ENCODE measurements at places on chromosomes 7 and 10.
A peak's percentile ranks its signal among the peaks of the same experiment; 100 is the strongest.

DNA sequence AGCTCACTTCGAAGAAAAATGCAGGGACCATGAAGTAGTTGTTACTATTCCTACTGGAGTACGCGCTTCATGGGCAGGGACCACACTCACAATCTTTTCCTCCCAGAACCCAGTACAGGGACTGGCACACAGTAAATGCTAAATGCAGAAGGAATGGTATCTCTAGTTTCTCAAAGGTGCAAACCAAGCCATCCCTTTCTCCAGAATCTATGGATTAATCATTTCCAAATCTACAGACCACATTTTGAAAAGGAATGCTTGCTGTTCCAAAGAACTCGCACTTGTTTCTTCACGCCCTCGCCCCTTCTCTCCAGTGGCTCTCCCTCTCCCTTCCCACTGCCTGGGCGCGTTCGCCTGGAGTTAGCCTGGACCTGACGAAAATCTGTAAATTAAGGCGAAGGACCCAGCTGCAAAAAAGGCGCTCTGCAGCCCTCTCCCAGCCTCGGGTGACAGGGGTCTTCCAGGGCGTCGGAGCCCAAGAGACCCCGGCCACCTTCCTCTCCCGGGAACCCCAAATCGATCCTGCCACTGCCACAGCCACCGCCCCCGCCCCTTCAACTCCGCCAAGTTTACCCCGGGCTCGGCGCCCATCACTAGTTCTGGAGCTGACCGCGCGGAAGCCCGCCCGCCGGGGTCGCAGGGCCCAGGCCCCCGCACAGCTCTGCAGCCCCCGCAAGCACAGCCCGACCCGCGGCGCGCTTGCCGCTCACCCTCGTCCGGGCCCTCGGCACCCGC is 527 bp downstream of the PDIA4 start:
- H3K4me3 ChIP-seq = peak overlapping the region; percentile 83
- peak overlapping the region; percentile 95 for H3K27ac ChIP-seq
- H3K27me3 ChIP-seq = no peaks in the 10 kb centered on the region
- no peak for DNase-seq

GRCh38 chr7:66258409-66258808 is 53.3 kb downstream of the TPST1 start:
- peaks cover 7% of the 10 kb centered on the region for H3K4me1 ChIP-seq
- DNase-seq = no peak
- H3K4me3 ChIP-seq = no peak overlapping the region
- H3K27me3 ChIP-seq = no peaks in the 10 kb centered on the region
- H3K27ac ChIP-seq = no peak overlapping the region

GRCh38 chr7:146115851-146116520 is 615 bp upstream of the CNTNAP2 start:
- peaks cover 36% of the 10 kb centered on the region for H3K27me3 ChIP-seq
- H3K4me3 ChIP-seq = peak overlapping the region; percentile 43
- H3K4me1 ChIP-seq = peaks cover 12% of the 10 kb centered on the region
- H3K27ac ChIP-seq = no peak overlapping the region

- no peaks in the 10 kb centered on the region for H3K4me1 ChIP-seq
- no peak overlapping the region for H3K4me3 ChIP-seq
- H3K27me3 ChIP-seq = no peaks in the 10 kb centered on the region
- no peak overlapping the region for H3K27ac ChIP-seq
Observed at GRCh38 chr7:120797026-120797645, 60.8 kb downstream of the TSPAN12 start.

DNA sequence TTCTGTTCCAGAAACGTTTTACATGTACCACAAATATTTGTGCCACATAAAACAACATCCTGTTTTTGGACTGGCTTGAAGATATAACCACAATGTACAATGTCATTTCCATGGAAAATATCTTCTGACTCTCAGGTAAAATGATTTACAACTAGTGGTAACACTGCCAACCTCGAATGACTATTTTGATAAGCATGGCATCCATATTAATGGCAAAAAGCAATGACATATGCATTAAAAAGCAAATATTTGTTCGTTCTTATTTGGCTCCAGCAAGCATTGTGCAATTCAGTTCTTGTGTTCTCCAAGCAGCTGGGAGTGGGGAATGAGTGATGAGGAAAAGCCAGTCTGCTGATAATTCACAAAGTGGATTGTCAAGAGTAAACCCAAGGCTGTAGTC is 289.0 kb downstream of the PLXDC2 start:
- H3K27ac ChIP-seq = no peak overlapping the region
- peaks cover 17% of the 10 kb centered on the region for H3K4me1 ChIP-seq
- no peaks in the 10 kb centered on the region for H3K27me3 ChIP-seq
- no peak overlapping the region for H3K4me3 ChIP-seq
- H3K36me3 ChIP-seq = no peaks in the 10 kb centered on the region
- no peak for DNase-seq

DNA sequence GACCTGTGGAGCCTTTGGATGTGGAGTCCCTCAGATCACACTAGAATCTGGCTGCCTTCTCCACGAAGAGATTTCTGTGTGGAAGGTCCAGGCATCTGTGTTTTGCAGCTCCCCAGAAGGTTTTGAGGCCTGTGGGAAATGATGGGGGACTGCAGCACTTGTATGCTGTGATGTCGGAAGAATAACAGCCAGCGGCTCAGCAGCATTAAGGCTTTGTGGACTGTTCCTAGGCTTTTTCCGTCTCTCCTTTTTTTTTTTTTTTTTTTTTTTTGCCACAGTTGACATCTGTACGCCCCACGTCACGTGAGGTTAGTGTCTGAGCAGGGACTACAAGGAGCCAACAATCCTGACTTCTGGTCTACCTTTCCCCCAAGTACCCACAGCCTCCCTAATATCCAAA is 181.3 kb downstream of the PFKFB3 start:
- no peak overlapping the region for H3K4me3 ChIP-seq
- no peak for DNase-seq
- peaks cover 40% of the 10 kb centered on the region for H3K4me1 ChIP-seq
- H3K36me3 ChIP-seq = no peaks in the 10 kb centered on the region
- H3K27me3 ChIP-seq = no peaks in the 10 kb centered on the region
- peak overlapping the region; percentile 60 for H3K27ac ChIP-seq

DNA sequence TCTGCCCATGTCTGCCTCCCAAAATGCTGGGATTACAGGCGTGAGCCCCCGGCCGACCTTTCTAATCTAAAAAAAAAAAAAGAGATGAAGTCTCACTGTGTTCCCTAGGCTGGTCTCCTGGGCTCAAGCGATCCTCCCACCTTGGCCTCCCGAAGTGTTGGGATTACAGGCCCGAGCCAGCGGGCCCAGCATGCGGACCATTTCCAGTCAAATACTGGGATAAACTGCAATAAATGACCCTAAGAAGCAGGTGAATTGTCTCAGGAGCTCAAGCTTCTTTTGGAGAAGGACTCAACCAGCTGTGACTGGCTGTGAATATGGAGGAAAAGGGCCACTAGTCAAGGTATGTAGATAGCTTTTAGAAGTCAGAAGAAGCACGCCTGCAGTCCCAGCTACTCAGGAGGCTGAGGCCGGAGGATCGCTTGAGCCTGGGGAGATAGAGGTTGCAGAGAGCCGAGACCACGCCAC is 550 bp upstream of the CREM start:
- peak overlapping the region; percentile 74 for H3K4me3 ChIP-seq
- H3K27ac ChIP-seq = peak overlapping the region; percentile 100
- peaks cover 40% of the 10 kb centered on the region for H3K4me1 ChIP-seq
- DNase-seq = no peak

- H3K27me3 ChIP-seq = no peaks in the 10 kb centered on the region
- no peak overlapping the region for H3K27ac ChIP-seq
- no peak for DNase-seq
- H3K4me1 ChIP-seq = no peaks in the 10 kb centered on the region
Observed at GRCh38 chr10:52644373-52645186, 128.0 kb downstream of the MBL2 start.

- H3K36me3 ChIP-seq = peaks cover 89% of the 10 kb centered on the region
- no peak for DNase-seq
- no peak overlapping the region for H3K4me3 ChIP-seq
- H3K27ac ChIP-seq = no peak overlapping the region
Observed at GRCh38 chr7:128954830-128955802, 17.4 kb downstream of the IRF5 start.

DNA sequence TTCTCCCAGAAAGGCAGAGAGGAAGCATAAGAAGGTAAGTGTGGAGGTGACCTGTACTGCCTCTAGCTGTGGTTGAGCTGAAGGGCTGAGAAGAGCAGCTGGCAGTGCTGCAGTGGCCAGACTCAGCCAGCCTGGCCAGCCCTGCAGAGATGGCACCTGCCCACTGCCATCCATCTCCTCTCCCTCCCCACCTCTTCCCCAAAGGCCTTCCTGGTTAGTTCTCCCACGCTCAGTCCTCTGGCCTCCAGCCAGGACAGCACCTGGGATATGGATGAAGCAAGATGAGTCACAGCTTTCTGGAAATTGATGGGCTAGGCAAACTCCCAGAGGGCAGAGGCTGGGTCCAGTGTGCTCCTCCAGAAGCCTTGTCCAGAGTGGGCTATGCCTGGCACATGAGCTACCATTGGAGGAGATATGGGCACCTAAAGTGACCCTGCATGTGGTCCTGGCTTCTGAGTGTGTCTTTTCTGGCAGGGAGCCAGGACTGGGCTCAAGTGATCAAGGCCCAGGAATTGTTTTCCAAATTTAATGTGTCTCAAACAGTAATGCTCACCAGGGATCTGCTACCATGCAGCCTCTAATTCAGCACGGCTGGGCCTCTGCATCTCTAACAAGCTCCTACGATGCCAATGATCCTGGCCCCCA is 81.0 kb upstream of the CACUL1 start:
- no peaks in the 10 kb centered on the region for H3K36me3 ChIP-seq
- DNase-seq = no peak
- no peak overlapping the region for H3K4me3 ChIP-seq
- H3K27ac ChIP-seq = no peak overlapping the region

GRCh38 chr10:99484626-99485581 is 47.8 kb upstream of the NKX2-3 start:
- no peak overlapping the region for H3K4me3 ChIP-seq
- no peaks in the 10 kb centered on the region for H3K4me1 ChIP-seq
- DNase-seq = no peak

- H3K4me3 ChIP-seq = no peak overlapping the region
- no peaks in the 10 kb centered on the region for H3K4me1 ChIP-seq
- no peaks in the 10 kb centered on the region for H3K27me3 ChIP-seq
- no peaks in the 10 kb centered on the region for H3K36me3 ChIP-seq
- DNase-seq = no peak
Observed at GRCh38 chr10:82880776-82881290, 1005.8 kb downstream of the NRG3 start.

GRCh38 chr7:38413784-38414183 is 140.3 kb upstream of the TARP start:
- no peak overlapping the region for H3K27ac ChIP-seq
- no peaks in the 10 kb centered on the region for H3K27me3 ChIP-seq
- no peak overlapping the region for H3K4me3 ChIP-seq
- H3K4me1 ChIP-seq = no peaks in the 10 kb centered on the region
- H3K36me3 ChIP-seq = no peaks in the 10 kb centered on the region

GRCh38 chr7:11754123-11754522 is 77.9 kb downstream of the THSD7A start:
- no peaks in the 10 kb centered on the region for H3K36me3 ChIP-seq
- no peak overlapping the region for H3K27ac ChIP-seq
- H3K27me3 ChIP-seq = no peaks in the 10 kb centered on the region
- H3K4me1 ChIP-seq = peaks cover 6% of the 10 kb centered on the region
- no peak overlapping the region for H3K4me3 ChIP-seq

DNA sequence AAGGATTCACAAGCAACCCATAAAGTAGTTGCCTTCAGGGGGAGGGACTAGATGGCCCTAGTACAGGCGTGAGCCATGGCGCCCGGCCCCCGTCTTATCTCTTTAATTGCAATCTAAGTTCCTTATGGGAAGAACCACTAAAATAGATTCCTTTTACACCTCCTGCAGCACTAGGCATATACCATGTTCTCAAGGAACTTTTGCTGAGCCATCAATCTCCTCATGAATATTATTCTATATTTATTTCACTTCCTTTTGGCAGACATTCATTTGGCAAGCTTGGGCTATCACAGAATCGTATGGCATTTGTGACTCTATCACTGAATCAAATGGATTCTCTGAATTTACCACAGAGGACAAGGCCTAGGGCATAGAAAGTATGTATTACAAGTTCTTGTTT is 14.8 kb upstream of the DNAJC12 start:
- DNase-seq = no peak
- no peak overlapping the region for H3K27ac ChIP-seq
- H3K27me3 ChIP-seq = no peaks in the 10 kb centered on the region
- no peak overlapping the region for H3K4me3 ChIP-seq

DNA sequence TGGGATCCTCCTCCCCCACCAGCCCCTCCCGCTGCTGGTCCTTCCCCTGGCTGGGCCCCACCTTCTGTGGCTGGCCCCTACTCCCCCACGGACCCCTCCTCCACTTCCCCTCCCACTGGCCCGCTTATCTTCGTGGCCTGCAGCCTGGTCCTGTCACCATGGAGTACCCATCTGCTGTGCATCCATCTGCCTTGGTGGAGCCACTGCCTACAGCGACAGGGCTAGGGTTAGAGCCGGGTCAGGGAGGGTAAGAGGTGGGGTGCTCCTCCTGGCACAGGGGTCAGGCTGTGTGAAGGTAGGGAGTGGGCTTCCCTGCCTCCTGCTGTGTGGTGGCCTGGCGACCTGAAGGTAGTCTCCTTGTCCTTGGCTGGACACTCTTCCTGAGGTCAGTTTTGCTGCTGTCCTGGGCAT is 5.2 kb downstream of the ADCY1 start:
- no peaks in the 10 kb centered on the region for H3K36me3 ChIP-seq
- peaks cover 34% of the 10 kb centered on the region for H3K27me3 ChIP-seq
- DNase-seq = no peak

- no peak for DNase-seq
- H3K27me3 ChIP-seq = no peaks in the 10 kb centered on the region
- no peaks in the 10 kb centered on the region for H3K4me1 ChIP-seq
- no peak overlapping the region for H3K4me3 ChIP-seq
- no peak overlapping the region for H3K27ac ChIP-seq
Observed at GRCh38 chr7:34260279-34260678, 354.9 kb downstream of the BMPER start.

GRCh38 chr7:138214926-138215325 is 138.7 kb downstream of the AKR1D1 start:
- no peaks in the 10 kb centered on the region for H3K4me1 ChIP-seq
- H3K27ac ChIP-seq = no peak overlapping the region
- H3K27me3 ChIP-seq = no peaks in the 10 kb centered on the region
- DNase-seq = no peak
- no peaks in the 10 kb centered on the region for H3K36me3 ChIP-seq

DNA sequence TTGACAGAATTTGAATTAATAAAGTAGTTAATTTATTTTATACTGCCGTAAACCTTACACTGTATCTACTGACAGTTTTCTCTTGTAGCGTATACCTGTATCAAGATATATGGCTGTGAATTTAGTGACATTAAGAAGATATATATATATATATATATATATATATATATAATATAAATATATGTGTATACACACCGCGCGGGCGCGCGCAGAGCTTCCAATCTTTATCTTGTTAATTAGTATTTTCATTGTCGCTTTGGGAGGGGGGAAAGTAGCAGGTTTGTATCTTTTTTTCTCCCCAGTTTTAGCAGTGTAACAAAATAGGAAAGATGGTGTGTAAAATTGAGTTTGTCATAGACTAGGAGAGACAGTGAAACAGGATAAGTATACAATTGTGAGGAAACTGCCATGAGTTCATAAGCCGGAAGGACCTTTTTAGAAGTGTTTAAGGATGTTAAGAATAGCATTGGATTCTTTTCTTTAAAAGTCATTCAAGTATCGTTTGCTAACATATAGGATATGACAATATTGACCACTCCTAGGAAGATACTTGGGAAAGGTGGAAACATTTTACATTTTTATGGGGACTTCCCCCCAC is 2.0 kb downstream of the PLEKHA1 start:
- H3K4me3 ChIP-seq = peak overlapping the region; percentile 71
- DNase-seq = no peak
- no peaks in the 10 kb centered on the region for H3K27me3 ChIP-seq
- peaks cover 50% of the 10 kb centered on the region for H3K4me1 ChIP-seq
- no peak overlapping the region for H3K27ac ChIP-seq
